ENCODE measurements at places on chromosomes 6 and 20.

DNA sequence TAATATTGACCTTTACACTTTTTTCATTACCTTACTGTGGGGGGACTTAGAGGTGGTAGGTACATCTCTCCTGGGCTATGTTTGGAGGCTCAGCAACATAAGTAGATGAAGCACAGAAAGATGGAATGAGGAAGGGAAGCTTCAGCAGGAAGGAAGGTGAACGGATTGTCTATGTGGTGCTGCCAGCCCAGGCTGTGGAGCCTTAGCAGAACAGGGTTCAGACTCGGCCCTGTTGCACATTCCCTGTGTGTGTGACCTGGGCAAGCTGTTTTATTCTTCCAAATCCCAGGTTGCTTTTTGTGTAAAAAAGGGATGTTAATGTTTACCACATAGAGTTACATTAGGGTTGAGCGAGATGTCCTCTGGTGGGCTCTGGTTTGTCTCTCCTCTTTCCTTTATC, 41.2 kb downstream of the ANKS1A start:
- no peak for DNase-seq

DNA sequence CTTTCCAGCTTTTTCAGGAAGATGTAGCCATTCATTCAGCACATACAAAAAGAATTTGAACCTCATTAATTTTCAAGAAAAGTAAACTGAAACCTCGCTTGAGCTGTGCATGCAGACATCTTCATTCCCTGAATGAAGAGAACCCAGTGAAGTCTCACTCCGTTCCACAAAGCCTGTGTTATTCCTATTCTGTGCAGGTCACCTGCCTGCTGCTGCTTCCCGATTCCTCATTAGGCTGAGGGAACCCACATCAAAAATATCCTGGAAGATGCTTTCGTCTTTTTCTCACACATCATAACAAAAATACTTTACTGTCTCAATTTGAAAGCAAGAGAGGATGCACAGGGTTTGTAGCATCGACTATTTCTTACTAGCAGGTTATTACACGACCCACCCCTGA, 40.1 kb downstream of the TRMT6 start:
- no peak for DNase-seq

DNA sequence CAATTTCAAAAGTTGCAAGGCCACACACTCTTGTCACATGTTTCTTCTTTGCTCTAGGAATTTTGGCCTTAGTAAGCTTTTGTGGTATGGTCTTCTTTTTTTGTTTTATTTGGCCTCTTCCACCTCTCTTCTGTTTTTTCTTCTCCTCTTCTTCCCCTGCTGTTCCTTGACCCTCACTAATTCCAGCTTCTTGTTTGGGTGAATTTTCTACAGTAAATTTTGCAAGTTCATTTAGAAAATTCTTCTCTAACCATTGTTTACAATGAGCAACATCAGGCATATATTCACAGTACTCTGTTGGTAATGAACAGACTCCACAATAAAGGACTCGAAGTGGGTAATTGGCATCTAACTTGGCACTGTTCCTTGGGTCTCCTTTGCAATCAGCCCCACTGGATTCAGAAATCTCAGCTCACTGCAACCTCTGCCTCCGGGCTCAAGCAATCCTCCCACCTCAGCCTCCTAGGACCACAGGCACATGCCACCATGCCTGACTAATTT, 5.0 kb downstream of the ASIP start:
- DNase-seq: no peak

DNA sequence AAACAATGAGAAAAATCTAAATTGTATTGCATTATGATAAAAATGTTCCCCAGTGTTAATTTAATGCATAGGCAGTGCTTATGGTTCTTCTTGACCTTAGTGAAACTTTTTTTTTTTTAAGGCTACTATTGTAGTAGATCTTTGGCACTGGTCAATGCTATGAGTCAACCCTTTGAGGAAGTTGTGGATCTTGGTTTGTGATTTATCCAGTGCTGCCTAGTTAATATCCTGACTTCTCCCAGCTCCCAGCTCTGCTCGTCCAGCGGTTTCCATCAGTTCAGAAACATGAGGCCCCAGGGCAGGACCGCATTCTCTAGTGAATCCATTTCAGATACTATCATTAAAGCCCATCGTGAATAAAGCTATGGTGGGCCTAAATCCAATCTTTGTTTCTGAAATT, 364.5 kb upstream of the JARID2 start:
- DNase-seq: no peak

DNA sequence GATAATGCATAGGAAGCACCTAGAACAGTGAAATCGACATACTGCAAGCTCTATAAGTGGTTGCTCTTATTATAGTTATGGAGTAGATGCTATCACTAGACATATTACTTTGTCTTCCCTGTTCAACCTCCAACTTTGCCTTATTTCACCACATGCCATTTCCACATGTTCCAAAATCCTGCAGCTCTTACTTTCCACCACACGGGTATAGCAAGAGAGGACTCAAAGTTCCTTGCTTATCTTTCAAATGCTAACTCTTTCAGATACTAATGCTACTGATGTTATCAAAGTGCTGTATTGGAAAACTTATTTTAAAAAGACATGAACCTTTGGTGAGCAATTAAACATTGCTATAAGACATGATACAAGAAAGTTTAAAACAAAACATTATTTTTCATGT, 1130.1 kb downstream of the HACE1 start:
- no peak for DNase-seq

Data from muscle of back (tissue), 13 donors.